ENCODE measurements at places on chromosomes 7 and 10. TPM values are rescaled to one million over a fixed set of nuclear protein-coding genes. Genes with fewer than 3 reads are reported as not detected.

DNA sequence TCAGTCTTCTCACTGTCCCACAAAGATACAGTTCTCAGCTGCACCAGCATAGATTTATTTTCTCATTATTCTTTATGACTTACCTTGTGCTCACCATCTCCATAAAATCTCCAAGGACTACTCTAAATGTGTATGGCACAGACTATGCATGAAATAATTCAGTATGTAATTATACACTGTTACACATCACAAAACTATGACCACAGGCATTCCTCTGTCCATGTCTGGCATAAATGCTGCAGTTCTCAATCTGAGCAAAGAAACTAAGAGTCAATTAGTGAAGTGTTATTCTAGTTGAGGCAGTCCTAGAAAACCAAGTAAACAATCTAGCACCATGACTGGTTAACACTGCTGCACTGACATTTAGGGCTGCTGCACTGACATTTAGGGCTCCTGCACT, 2.7 kb downstream of the CYCS start:
- peaks cover 61% of the 10 kb centered on the region for H3K36me3 ChIP-seq
- no peak overlapping the region for H3K4me3 ChIP-seq
- DNase-seq: no peak
- no peaks in the 10 kb centered on the region for H3K27me3 ChIP-seq

DNA sequence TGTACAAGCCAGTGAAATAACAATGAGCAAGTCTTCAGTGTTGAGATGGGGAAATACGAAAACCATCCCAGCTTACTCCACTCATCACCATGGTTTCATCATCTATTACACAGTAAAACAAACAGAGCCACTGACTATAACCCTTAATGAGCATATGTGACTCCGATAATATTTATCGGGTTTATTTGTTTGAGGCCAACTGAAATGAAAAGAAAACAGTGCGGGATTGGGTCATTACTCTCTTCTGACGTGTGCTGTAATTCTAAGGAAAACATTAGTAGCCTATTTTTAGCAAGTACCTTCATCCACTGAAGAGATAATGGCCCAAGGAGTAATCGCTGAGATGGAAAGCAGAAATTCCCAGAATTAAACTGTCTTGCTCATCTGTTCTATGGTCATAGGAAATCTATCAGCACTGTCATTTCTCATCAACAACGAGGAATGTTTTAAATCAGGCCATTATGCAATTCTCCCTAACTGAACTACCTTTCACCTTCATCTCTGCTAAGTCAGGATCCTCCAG, 716.5 kb downstream of the INHBA start:
- H3K27me3 ChIP-seq: no peaks in the 10 kb centered on the region
- no peak overlapping the region for H3K4me3 ChIP-seq
- no peak overlapping the region for H3K27ac ChIP-seq
- H3K36me3 ChIP-seq: no peaks in the 10 kb centered on the region
- no peak for DNase-seq

DNA sequence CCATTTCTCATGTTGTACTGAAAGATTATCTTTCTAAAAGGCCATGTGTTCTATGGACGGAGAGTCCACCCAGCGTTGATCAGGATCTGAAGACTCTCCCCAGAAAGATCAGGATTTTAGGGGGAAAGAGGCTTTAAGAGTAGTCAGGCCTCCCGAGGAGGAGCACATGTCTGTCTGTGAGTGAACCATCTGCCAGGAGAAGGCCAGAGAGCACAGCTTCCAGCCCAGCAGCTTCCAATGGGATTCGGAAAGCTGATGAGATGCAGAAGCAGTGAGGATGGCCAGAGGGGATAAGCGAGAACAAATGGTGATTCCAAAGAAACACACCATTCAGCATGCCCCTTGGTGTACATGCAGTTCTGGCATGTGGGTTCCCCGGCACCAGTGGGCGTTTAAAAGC, 88.5 kb upstream of the TCERG1L start:
- no peak overlapping the region for H3K27ac ChIP-seq
- no peak overlapping the region for H3K4me3 ChIP-seq
- no peaks in the 10 kb centered on the region for H3K36me3 ChIP-seq

GRCh38 chr7:23106823-23107663, 1.5 kb downstream of the KLHL7 start:
- no peaks in the 10 kb centered on the region for H3K27me3 ChIP-seq
- H3K4me1 ChIP-seq: peaks cover 34% of the 10 kb centered on the region
- H3K36me3 ChIP-seq: peaks cover 5% of the 10 kb centered on the region
- peak overlapping the region; percentile 93 for H3K4me3 ChIP-seq
- peak overlapping the region; percentile 42 for H3K27ac ChIP-seq

GRCh38 chr10:31921031-31921430, 7.6 kb downstream of the ARHGAP12 start:
- no peak for DNase-seq
- H3K36me3 ChIP-seq: peaks cover 7% of the 10 kb centered on the region
- H3K4me3 ChIP-seq: peak overlapping the region; percentile 23

GRCh38 chr7:15159261-15159660, 256.7 kb upstream of the DGKB start:
- H3K27me3 ChIP-seq: no peaks in the 10 kb centered on the region
- no peaks in the 10 kb centered on the region for H3K4me1 ChIP-seq
- H3K4me3 ChIP-seq: no peak overlapping the region
- H3K36me3 ChIP-seq: no peaks in the 10 kb centered on the region
- DNase-seq: no peak

GRCh38 chr10:12445701-12446334, 96.5 kb downstream of the CAMK1D start:
- H3K4me3 ChIP-seq: no peak overlapping the region
- H3K27me3 ChIP-seq: peaks cover 33% of the 10 kb centered on the region
- DNase-seq: no peak
- peaks cover 21% of the 10 kb centered on the region for H3K4me1 ChIP-seq

DNA sequence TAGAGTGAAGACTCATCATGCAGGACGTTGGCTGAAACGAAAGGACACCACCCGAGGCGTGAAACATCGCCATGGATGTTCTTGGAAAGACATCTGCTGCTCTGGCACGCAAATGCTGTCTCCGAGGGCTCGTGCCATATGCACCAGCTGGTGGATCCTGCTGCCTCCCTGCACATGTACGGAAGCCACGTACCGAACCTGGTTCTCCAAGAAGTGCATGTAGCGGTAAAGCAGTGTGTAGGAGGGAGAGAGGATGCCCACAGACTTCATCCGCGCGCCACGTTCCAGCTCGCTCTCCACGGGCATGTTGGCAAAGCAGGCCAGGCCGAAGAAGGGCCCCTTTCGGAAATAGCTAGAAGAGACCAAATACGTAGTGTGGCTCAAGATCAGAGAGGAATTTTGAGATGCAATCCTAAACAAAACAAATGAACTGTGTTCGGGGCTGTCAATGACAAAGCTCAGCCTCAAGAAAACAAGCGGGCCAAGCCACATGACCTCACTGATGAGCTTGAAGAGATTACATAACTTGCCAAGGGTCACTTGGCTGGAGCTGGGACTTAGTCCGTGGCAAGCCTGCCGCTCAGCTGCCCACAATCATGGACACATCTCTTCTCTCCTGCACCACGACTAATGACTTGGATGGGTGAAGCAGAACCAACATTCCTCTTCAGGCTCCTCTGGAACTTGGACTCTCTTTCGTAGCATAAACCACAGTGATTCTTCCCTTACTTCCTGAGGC, 16.5 kb downstream of the DENND11 start:
- no peak for DNase-seq
- no peak overlapping the region for H3K27ac ChIP-seq
- no peak overlapping the region for H3K4me3 ChIP-seq
- no peaks in the 10 kb centered on the region for H3K27me3 ChIP-seq
- peaks cover 13% of the 10 kb centered on the region for H3K4me1 ChIP-seq

NRP1 gene
- total RNA-seq: 6.1 TPM
